ENCODE measurements at places on chromosomes 13 and 19.

DNA sequence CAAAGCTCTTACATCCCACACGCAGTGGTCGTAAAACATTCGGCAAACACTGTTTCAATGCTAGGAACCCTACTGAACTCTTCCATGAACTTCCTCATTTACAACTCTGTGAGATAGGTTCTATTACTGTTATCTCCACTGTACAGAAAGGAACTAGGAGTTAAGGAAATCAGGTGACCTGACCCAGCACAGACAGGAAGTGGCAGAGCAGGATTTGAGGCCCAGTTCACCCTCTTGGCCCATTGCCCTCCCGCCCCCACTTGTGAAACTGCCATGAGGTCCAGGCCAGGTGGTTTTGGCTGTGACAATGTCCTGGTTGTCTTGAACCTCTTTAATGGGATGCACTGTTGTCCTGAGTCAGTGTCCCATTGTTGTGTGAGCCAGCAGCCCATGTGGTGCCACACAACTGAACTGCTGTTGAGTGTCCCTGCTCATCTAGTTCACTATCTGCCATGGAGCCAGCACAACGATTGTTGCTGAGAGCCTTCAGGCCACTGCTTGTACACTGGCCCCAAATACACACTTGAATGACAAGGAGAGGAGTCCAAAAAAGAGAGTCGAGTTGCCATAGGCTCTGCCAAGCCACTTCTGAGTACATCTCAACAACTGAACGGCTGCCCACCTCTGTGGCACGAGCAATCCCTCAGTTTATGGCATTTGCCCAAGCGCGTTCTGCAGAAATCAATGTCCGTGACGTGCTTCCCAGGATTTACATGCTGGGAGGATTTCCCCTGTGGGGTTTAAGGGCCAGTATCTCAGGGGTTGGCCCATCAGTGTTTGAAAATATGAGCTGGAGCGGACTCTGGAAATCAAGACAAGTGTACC lies 484.6 kb downstream of the TSHZ3 start:
- peak; percentile 65 for DNase-seq

DNA sequence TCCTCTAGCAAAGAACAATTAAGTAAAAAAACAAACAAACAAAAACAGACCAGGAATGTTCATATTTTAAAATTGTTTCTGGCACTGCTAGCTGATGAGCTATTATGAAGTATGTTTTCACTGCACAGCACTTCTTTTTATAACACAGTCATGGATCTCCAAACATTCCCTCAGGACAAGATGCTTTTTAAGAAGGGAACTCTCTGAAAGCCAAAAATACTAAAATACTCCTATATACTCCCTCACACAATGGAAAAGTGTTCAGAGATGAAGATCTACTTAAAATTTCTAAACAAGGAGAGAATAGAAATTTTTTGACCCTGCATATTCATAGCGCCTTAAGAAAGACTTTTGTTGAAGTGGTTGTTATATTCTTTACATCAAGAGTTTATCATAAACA lies 926.8 kb downstream of the DIAPH3 start:
- no peak for DNase-seq

- DNase-seq: peak; percentile 68
Observed at GRCh38 chr19:10751109-10751953, 33.5 kb downstream of the DNM2 start.

- DNase-seq: no peak
Observed at GRCh38 chr19:53875602-53876325, 6.2 kb upstream of the PRKCG start.

GRCh38 chr13:59842507-59842906 lies 321.2 kb downstream of the DIAPH3 start:
- no peak for DNase-seq

GRCh38 chr13:98986226-98986846 lies 8.5 kb upstream of the DOCK9 start:
- DNase-seq: no peak

DNA sequence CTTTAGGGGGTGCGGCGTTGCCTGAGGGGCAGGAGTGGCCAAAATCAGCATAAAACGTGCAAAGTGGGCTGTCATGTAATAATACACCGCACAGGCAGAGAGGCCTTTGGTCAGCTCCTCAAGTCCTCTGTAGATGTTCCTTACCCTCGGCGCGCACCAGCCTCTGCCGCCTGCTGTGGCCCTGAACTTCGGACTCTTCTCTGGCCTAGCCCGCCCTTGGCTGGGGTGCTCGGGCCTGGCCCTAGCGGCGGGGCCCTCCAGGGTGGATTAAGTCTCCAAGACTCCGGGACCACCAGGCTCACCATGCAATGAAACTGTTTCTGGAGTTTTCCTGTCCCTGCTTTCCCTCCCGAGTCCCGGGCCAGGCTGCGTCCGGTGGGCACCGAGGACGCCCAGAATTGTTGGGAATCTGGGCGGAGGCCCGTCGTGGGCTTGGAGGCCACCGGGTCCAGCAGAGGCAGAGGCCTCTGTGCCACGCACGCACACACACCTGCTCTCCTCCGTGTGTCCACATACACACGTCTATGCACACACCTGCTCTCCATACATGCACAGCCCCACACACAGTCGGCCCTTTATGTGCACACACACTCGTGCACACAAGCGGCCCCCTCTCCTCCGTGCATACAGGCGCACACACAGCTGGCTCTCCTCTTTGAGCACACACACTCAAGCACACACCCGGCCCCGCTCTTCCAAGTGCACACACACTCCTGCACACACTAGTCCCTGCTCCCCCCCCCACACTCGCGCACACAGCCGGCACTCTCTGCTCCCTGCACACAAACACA lies 1.5 kb upstream of the TFDP1 start:
- DNase-seq: peak; percentile 1

DNA sequence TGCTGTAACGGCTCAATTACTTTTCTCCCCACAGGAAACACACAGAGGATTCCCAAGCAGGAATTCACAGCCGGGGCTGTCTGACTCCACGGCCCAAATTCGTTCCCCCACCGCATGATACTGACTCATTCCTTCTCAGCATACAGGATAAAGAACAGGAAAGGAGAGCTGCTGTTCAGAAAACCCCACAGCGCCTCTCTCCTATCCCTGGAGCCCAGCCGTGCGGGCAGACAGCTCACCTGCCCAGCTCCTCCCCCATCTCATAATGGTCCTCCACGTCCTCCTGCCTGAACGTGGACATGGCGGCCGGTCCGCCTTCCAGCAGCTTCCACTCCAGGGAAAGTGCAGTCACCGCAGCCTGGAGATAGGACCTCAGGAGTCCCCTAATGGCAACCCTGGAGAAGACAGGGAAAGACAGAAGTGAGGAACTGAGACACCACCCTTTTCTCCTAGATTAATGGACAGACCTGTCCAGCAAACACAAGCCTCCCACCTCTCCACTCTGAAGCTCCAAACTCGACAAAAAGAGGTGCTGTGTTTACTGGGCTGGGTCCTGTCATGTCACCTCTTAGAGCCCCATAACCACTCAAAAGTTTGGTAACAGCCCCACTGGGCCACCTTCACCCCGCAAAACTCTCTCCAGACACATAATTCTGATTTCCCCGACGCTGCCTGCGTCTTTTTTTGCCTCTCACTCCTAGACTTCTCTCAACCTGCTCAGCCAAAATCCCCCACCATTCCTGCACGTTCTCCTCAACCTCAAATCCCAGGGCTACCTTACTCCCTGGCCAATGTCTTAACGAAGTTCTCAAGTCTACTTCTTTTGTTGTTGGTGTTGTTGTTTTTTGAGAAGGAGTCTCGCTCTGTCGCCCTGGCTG lies 1.2 kb downstream of the DAPK3 start:
- no peak for DNase-seq

GRCh38 chr19:41288673-41289530 lies 21.1 kb upstream of the CCDC97 start:
- no peak for DNase-seq

- no peak for DNase-seq
Observed at GRCh38 chr13:110509971-110510786, 51.3 kb downstream of the RAB20 start.

GRCh38 chr19:9857920-9858746 lies 23.0 kb downstream of the PIN1 start:
- DNase-seq: no peak

DNA sequence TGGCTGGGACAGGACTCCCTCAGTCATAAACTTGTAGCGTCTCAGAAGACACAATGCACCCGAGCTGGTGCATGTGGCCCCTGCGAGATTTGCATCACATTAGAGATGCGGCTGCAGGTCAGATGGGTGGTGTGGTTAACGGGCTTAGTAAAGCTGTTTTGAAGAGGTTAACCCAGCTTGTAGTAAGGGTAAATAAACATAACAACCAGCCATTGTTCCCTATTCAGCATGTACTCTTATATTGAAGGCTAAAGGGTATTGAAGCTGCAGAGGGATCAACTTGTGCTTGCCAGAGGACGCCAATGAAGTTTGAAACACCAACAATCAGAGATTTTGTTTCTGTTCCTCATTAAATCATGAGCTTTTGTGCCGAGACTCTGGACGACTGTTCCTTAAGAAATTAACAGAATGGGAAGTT lies 79.4 kb downstream of the ZIC5 start:
- DNase-seq: peak; percentile 64

DNA sequence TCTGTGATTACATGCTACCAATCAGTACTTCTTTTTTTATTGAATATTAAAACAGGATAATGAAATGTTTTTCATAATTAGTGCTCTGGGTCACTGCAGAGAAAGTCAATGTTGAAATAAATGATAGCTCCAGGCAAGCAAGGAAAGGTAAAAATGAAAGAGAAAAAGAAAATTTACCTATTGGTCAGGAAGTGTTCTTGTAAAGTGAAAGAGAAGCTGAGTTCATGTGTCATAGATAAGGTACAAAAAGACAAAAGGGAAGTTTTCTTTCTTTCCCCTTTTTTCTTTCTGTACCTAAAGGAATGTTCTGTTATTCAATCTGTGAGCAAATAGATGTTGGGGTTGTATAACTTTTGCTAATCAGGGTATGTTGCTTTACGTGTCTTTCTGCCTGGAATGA lies 197.0 kb downstream of the PCDH9 start:
- DNase-seq: no peak

- DNase-seq: no peak
Observed at GRCh38 chr13:26310470-26310869, 56.5 kb downstream of the CDK8 start.

GRCh38 chr19:30439310-30439709 lies 67.1 kb downstream of the ZNF536 start:
- peak; percentile 35 for DNase-seq

GRCh38 chr13:30846311-30846710 lies 59.8 kb upstream of the MEDAG start:
- DNase-seq: no peak

DNA sequence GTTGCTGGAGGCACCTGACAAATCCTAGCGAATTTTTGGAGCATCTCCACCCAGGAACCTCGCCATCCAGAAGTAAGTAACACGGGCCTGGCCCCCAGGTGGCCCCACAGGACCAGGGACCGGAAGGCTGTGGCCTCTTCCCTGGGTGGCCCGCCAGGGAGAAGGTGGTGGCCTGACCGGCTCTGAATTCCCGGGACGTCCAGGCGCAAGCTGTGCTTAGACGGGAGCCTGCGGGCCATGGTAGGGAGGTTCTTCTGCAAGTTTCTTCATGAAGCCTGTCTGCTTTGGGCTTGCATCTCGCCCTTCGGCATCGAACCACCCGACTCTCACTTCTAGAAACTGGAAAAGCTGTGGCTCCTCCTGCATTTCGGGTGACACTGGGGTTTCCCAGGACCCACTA lies 47.4 kb downstream of the KDM4B start:
- no peak for DNase-seq

GRCh38 chr19:35458731-35459391 lies 10.8 kb downstream of the FFAR2 start:
- DNase-seq: peak; percentile 8

DNA sequence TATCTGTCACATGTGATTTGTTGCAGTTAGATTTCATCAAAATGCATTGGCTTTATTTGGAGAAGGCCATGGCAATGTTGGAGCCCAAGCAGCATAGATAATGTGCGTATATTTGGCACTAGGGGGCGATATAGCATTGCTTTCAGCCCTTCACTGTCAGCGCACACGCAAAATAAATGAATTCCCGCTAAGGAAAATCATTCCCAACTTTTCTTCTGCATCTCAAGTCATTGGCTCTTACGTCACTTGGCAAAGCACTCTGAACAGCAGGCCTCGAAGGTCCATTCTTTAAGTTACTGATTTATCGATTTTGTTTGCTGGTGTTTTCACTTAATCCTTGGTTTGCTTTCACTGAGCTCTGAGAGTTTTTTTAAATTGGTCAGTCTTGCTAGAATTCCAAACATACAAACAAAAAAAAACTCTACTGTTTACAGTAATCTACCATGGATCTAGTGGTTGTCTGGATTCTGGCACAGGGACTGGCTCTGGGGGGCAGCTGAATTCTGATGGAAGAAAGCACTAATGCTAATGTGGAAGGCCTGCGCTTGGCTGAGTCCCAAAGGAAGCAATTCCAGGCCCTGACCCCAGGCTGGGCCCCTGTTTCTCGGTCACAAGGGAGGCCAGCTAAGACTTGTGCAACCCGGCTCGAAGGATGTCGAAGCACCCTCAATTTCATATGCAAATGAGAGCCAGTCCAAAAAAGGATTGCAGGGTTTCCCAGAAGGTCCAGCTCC lies 97.7 kb upstream of the IPO5 start:
- peak; percentile 89 for DNase-seq

GRCh38 chr13:53494406-53494805 lies 465.8 kb downstream of the OLFM4 start:
- DNase-seq: no peak

DNA sequence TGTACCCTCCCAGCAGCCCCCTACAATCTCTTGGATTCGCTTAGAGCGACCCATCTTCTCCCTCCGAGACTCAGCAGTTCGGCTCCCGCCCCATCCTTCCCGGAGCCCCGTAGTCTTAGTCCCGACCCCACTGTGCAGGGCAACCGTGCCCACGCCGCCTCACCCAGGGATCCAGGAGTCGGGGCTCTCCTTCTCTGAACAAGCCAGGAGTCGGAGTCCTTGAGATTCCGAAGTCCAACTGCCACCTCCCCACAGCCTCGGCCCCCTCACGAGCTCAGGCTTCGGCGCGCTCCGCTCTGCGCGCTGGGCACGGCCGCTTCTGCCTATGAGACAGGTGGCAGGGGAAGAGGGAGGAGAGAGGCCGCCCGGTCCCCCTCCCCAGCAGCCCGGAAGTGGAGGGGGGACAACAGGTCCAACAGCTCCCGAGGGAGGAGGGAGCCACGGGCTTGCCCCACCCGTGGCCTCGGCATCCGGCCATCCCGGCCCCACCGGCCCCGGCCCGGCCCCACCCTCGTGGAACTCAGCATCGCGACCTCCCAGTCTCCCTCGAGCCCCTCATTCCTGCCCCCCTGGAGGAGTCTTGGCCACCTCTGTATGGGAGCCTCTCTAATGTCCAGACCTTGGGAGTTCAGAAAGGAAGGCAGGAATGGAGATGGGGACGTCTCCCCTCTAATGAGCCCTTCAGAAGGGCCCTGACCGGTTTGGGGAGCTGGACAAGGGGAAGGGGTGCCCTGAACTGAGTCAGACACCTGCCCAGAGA lies at the start of gene PHLDB3:
Gene PHLDB3 (minus strand): TSS at position 321 of the 760 bp plus-strand sequence. CDS start 628 bp downstream, outside the sequence.
- DNase-seq: peak; percentile 39

- DNase-seq: no peak
Observed at GRCh38 chr13:110300090-110300815, 6.7 kb downstream of the COL4A1 start.
